ENCODE measurements at places on chromosomes 13 and 19.

- DNase-seq, result no peak
Observed at GRCh38 chr13:78875792-78876580, 217.0 kb upstream of the OBI1 start.

DNA sequence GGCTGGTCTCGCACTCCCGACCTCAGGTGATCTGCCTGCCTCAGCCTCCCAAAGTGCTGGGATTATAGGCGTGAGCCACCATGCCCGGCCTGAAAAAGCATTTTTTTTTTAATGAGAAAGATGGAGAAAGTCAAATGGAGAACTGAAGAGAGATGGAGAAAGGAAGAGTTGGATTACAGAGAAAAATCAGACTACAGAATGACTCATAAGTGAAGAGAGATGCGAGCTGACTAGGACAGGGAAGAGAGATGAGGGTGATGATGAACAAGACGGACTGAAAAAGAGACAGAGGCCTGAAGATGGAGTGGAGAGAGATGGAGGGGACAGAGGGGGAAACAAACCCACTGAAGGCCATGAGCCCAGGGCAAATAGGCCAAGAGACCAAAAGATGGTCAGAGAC is 1.5 kb downstream of the DHX34 start:
- DNase-seq, result no peak

- DNase-seq, result no peak
Observed at GRCh38 chr13:28438598-28439334, 56.2 kb downstream of the FLT1 start.

- DNase-seq, result no peak
Observed at GRCh38 chr19:9868983-9869617, 34.0 kb downstream of the PIN1 start.

DNA sequence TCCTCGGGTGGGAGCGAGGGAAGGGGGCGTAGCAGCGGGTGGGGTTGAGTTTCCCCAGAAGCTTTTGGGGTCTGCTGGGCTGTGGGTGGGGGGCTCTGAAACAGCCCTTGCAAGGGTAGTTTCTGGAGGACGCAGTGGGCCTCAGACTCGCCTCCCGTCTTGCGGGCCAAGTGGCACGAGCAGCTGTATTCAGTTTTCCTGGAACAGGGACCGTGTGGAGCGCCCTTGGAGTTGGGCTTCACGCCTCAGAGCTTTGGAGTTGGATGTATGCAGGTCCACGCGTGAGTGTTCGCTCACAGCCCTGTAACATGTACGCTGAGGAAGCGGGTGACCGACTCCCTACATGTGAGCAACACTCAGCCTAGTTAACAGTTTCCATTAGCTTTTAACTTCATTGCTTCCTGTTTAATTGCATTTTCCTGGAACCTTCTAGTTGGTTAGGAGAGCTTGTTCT is 603 bp downstream of the TM9SF2 start:
- peak; percentile 23 for DNase-seq

- DNase-seq, result no peak
Observed at GRCh38 chr19:42301646-42302203, at the start of gene PRR19. PRR19 (plus strand) TSS chr19:42302132; CDS start chr19:42309585, 7,453 bp downstream.

GRCh38 chr19:45978156-45978555 is 4.5 kb upstream of the NOVA2 start:
- no peak for DNase-seq

DNA sequence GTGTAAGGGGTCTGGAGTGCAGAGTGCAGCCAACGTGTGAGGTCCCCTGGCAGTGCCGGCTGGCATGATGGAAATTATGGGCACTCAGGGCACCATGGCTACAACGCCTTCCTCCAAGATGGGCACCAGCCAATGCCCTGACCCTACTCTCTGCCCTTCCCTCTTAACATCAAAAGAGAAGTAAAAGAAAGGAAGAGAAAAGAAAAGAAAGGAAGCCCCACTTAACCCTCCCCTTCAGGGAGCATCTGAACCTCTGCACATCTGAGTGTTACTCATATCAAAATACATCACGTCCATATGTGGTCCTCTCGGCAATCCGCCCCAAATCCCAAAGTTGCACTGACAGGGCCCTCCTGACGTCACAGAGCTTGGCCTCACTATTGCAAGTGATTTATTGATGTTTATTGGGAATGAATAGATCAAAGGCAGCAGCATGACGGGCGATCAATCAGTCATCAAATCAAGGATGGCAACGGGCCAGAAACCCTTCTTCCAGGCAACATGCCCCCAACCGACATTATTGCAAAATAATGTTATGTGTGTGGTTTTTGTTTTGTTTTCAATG is 1.3 kb downstream of the TSHZ3 start:
- peak; percentile 26 for DNase-seq

DNA sequence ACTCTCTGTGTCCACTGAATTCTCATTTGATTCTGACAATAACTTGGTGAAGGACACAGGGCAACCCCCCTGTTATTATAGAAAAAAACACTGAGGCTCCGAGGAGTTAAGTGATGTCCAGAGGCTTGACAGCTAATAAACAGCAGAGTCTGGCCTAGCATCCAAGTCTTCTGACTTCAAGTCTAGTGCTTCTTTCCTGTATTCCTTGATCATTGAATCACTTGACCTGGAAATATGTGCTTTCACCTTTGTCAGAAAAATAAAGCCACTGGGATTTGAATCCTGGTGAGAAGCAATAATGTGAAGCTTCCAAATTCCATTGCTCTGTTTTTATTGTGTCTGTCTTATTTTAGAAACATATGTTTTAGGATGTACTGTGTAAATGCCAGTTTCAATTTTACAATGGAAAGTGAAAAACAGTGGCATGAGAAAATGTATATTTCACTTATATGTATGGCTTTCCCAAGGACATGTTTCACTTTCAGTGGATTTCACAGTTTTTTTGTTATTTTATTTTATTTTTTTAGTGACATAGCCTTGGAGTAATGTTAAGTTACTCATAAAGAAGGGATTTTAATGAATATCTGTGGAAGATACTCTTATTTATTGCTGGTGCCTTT is 190.2 kb downstream of the GPC6 start:
- no peak for DNase-seq

- DNase-seq, result no peak
Observed at GRCh38 chr13:23572836-23573235, 2.6 kb downstream of the TNFRSF19 start.

GRCh38 chr13:45416516-45417128 is 1.6 kb downstream of the SLC25A30 start:
- DNase-seq, result no peak

- peak; percentile 99 for DNase-seq
Observed at GRCh38 chr19:57302020-57302465, 18.2 kb upstream of the ZNF543 start.

- DNase-seq, result peak; percentile 40
Observed at GRCh38 chr19:10718205-10719196, 622 bp downstream of the DNM2 start.

- DNase-seq, result no peak
Observed at GRCh38 chr13:83182845-83183244, 699.4 kb downstream of the SLITRK1 start.

GRCh38 chr13:29577136-29578051 is 18.1 kb downstream of the SLC7A1 start:
- DNase-seq, result no peak

DNA sequence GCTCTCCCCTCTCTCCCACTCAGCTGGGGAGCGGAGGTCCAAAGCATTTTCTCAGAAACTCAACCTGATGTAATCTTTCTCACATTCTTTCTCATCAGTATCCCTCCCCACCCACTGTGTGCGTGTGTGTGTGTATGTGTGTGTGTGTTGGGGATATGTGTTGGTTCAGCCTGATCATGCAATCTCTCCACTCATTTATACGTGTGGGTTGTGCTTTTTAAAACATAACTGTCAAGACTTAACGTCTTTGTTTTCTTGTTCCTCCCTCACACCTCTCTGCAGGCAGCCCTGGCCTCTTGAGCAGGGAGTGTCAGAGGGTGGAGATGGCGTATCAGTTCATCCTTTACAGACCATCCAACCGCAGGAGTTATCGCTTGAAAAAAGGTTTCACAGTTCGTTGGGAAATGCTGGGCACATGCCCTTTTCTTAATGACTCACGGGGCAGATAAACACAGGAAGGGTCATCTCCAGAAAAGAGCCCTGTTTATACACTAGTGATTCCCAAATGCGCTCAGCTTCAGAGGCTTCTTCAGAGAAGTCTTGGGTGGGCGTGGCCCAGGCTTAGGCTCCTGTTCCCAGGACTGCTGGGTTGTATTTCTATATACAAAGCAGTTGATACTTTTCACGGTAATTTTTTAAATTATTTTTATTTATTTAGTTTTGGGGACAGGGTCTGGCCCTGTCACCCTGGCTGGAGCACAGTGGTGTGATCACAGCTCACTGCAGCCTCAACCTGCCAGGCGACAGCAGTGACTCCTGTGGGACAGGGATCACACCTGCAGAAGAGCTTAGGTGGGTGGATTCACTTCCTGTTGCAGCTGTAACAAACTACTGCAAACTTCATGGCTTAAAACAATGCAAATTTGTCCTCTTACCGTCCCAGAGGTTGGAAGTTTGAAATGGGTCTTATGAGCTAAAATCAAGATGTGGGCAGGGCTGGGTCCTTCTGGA is 60.3 kb downstream of the CCDC70 start:
- DNase-seq, result no peak

DNA sequence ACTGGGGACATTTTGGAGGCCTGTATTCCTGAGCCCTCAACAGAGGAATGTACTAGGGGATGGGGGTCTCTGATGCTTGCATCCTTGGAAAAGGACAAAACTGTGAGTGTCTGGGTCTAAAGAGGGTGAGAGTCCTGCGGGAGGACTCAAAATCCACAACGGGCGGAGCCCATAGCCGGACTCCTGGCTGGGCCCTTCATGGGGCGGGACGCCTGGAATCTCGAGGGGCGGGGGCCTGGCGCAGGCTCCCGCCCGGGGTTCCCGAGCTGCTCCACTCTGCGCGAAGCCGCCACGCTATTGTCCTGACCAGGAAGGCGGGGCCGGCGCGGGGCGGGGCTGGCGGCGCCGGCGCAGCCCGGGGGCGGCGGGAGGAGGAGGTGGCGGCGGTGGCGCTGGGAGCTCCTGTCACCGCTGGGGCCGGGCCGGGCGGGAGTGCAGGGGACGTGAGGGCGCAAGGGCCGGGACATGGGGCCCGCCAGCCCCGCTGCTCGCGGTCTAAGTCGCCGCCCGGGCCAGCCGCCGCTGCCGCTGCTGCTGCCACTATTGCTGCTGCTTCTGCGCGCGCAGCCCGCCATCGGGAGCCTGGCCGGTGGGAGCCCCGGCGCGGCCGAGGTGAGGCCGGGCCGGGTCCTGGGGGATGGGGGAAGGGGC is at the start of gene APLP1:
Gene APLP1 (plus strand): TSS at position 403 of the 651 bp plus-strand sequence. CDS start 63 bp downstream, at position 466.
- peak; percentile 22 for DNase-seq

GRCh38 chr13:28440774-28441504 is 54.0 kb downstream of the FLT1 start:
- DNase-seq, result no peak

- no peak for DNase-seq
Observed at GRCh38 chr19:47111006-47111621, 2.5 kb downstream of the ZC3H4 start.

DNA sequence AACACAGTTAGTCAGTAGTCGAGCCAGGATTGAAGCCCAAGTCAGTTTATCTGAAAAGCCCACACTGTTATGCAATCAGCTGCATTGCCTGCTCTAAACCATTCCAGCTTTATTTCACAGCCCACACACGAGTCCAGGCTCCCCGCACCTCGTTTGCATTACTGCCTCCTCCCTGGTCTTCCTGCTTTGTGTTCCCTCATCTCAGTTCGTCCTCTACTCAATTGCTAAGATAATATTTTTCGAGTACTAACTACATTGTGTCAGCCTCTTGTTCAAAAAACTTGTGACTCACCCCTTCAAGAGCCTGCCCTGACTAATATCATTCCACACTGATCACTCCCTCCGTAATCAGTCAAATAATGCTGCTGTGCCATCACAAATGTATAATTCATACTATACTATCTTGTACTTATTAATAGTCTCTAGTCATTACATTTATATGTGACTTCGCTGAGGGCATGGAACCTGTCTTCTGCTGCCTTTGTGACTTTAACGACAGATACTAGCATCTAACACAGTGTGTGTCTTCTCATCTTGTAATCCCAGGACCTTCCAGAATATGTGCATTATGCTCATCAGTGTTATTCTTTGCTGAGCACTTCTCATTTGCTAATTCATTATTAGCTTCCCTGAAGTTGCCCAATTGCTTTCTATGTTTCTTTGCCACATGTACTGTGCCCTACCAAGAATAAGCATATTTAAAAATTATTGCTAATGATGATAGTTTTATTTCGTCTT is 26.2 kb upstream of the WDFY2 start:
- peak; percentile 86 for DNase-seq

GRCh38 chr13:66655847-66656454 is 574.2 kb downstream of the PCDH9 start:
- peak; percentile 5 for DNase-seq

GRCh38 chr13:71870100-71870499 is 3.1 kb upstream of the DACH1 start:
- DNase-seq, result no peak

DNA sequence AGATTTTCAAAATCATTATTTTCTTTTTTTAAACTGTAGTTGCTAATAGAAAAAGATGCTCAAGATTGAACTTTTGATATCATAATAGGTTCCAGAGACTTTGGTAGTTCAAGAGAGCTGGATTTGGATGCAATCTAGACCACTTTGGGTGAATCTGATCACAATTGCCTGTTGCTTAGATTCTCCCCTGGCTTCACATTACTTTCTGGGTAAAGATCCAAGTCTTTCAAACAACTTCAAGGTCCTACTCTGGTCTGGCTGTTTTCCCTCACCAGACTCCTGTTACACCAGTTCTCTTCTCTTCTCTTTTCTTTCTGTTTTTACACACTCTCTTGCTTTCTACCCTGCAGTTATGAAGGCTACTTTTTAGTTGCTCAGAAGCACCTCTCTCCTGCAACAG is 7.4 kb upstream of the SPRY2 start:
- DNase-seq, result no peak

GRCh38 chr19:38429811-38430156 is 3.7 kb upstream of the RYR1 start:
- DNase-seq, result no peak

GRCh38 chr13:80386002-80386401 is 45.1 kb upstream of the SPRY2 start:
- no peak for DNase-seq

DNA sequence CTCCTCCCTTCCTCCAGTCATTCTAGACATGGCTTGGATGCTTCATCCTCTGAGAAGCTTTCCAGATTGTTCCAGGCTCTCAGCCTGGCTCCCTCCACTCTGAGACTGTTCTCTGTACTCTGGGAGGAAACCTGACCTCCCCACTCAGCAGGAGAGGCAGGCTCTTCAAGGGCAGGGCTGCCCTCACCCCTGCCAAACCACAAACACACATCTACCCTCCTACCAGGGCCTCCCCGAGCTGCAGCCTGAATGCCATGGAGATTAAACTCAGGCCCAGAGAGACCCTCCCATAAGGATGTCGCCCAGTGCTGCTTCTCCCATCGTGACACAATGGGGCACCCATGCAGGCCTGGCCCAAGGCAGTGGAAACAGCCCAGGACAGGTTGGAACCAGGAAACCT is 16.2 kb downstream of the NUMBL start:
- DNase-seq, result peak; percentile 59

- DNase-seq, result peak; percentile 99
Observed at GRCh38 chr13:34748073-34748472, 194.0 kb upstream of the NBEA start.

DNA sequence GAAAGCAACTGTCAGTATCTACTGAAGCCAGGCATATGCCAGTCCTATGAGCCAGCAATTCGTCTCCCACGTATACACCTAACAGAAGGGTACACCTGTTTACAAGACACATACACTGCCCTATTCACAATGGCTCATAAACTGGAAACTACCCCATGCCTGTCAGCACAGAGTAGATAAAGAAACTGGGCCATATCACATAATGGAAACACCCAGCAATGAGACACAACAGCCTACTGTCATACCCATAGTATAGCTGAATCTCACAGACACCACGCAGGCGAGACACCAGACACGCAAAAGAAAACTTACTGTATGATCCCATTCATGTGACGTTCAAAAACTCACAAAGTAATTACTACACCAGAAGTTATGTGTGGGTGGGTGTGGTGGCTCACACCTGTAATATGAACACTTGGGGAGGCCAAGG is 15.7 kb downstream of the NOSIP start:
- no peak for DNase-seq

Data from cardiac fibroblast (primary cell).